Epithelial cell of alveolus of lung (primary cell): ENCODE measurements at places on chromosomes 13 and 19. TPM values are rescaled to one million over a fixed set of nuclear protein-coding genes. Genes with fewer than 3 reads are reported as not detected.

The RAB3A gene
- total RNA-seq: 1.8 and 14.8 TPM in 2 replicates

The FCER2 gene
- total RNA-seq: not detected in 2 replicates

The ZNF793 gene
- 0.65 and 0.96 TPM in 2 replicates for total RNA-seq

The ATP4B gene
- total RNA-seq: not detected in 2 replicates

The F10 gene
- total RNA-seq: 12.8 and 29.5 TPM in 2 replicates
